Neuronal stem cell (in vitro differentiated cells): ENCODE measurements at places on chromosomes 5 and 9.

DNA sequence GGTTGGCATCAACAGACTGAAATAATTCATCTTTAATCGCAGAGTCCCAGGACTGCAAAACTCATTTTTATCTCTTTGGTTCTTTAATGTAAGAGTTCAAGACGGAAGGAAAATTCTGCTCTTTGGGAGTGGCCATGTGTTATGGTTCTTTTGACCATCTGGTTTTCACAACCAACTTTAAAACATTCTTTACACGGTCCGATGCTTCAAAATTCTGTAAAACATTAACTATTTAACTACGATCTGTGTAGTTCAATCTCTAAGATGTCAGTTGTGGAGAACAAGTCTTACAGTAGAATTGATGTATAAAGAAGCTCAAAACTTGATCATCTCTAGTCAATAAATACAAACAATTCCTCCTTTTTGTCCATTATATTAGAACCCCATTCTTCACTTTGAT lies 83.0 kb downstream of the CMYA5 start:
- DNase-seq, result no peak

GRCh38 chr5:17182494-17182893 lies 34.9 kb upstream of the BASP1 start:
- DNase-seq, result no peak

DNA sequence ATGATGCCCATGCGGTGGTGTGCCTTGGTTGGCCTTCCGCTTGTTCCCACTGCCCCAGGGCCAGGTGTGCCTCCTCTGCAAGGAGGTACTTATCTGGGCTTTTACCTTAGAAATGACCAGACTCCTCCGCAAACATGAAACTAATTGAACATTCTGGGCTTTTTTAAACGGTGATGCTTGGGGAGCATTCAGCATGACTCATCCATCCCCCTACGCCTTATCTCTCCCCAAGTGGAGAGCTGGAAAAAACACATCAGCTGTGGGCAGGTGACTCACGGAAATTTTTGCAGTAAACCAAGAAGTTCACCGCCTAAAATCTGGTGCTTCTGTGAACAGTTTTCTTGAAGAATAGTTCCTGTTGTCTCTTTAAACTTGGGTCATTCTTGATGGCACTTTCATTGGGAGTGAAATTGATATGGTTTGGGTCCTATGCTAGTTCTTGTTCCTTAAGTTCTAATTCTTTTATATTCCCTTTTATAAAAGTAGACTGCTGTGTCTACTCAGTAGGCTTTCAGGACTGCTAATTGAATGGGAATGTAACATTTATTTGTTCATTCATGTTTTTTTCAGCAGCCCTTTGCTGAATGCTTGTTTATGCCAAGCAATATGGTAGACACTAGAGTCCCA lies 39.6 kb downstream of the SFXN1 start:
- no peak for DNase-seq

DNA sequence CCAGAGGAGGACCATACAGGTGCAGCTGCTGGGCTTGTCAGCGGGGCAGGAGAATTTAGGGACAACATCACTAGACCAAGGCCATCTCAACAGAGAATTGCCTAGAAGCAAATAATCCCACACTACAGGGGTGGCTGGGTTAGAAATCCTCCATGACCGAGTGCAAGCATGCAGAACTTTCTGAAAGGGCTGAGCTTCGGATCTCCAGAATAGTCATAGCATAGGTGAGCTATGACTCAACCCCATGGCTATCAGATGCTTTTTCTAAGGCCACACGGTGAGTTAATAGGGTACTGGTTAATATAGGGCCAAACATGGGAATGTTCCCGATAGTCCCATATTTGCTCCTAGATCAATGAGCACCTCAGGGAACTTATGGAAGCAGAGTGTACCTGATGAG lies 4.2 kb downstream of the KCNIP1 start:
- DNase-seq, result no peak

GRCh38 chr5:146466521-146467349 lies 19.6 kb downstream of the TCERG1 start:
- DNase-seq, result no peak
